ENCODE measurements at places on chromosomes 5 and 9. TPM values are rescaled to one million over a fixed set of nuclear protein-coding genes. Genes with fewer than 3 reads are reported as not detected.

DNA sequence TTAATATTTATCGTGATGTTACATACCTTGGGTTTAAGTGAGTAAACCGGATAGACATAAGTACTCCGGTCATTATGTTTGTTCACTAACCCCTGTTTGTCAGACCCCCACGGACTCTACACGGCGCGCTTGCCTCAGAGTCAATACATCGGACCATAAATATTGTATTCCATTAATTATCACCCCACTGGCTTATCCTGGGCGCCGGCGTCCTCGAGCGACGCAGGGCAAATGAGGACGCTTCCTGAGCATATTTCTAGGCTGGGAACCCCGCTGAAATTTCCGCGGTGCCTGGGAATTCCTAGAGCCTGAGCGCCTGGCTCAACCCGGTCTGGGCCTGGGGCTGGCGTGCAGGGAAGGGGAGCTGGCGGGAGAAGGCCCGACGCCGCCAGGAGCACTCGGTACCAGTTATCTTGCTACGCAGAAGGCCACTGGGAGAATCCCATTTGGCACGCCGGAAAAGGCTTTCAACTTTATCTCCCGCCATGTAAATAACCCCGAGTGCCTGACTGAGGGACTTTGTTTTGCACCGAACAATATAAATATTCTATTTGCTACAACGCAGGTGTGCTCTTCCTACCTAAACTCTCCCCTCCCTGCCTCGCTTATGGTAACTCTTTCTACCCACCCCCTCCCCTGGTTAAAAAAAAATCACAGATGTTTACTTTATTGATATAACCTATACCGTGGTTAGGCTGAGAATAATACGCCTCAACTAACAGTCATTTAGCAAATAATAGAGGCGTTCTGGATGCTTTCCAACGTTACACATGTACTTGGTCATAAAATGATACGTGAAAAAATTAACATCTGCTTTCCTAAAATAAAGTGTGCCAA is 19.4 kb downstream of the NR2F1 start:
- DNase-seq, result no peak

DNA sequence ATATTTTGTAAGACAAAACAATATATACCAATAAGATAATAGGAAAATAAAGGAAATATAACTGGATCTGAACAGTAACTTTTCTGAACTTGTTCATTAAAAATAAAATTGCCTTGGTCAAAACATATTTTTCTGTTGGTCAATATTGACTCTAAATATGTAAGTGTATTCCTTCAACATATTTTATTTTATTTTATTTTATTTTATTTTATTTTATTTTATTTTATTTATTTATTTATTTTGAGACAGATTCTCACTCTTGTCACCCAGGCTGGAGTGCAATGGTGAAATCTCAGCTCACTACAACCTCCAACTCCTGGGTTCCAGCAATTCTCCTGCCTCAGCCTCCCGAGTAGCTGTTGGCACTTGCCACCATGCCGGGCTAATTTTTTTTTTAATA is 571.0 kb downstream of the NR2F1-AS1 start:
- DNase-seq, result no peak

The PCDHB10 gene
- 3.8 TPM for total RNA-seq

DNA sequence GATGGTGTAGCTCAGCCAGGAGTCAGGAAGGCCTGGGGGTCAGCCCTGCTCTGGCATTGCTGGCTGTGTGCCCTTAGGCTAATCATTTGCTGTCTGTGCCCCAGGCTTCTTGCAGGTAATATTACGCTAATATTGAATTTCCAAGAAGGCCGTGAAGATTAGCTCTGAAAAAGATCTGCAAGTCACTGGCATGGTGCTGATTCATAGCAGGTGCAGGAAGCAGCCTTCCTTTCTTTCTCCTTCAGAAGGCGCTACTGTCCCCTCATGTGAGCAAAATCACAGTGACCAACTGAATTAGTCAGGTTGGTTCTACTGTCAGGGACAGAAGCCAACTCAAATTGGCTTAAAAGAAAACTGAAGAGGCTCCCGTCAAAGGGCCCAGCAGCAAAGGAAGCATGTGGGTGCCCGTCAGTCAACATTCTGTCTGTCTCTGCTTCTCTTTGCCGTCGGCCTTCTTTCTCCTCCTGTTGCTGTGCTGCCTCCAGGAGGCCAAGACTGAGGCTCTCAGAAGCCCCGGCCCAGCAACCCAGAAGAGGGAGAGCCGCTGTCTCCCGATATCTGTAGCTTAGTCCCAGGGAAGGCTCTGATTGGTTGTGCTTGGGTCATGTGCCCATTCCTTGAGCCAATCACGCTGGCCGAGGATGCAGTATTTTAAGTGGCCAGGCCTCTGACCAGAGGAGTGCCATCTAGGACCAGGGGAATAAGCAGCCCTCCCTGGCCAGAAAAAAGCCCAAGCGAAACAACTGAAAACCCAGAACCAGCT is 67.8 kb upstream of the NEURL1B start:
- DNase-seq, result no peak
